Gastroesophageal sphincter (tissue), 4 donors: ENCODE measurements at places on chromosomes 13 and 19.

DNA sequence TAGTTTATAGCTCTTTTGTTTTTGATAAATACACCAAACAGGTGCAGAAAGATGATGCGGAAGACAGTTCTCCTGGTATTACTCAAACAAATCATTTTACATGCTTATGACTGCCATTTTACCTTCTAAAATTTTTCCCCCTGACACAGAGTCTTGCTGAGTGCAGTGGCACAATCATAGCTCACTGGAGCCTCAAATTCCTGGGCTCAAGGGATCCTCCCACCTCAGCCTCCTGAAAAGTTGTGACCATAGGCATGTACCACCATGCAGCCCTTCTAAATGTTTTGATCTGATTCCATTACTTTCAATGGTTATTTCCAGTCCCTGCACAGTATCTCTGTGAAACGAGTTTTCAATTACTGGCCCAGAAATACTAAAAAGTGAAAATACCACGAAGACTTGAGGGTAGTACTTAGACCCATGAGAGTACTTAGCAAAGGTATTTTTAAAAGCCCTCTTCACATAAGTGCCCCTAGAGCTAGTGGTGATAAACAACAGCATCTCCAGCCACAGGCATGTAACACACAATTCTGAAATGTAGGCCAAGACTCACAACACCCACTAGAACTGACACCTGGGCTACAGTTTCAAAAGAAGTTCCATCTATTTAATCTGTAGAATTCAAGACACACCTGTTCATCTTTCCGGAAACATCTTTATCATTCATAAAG, 11.3 kb downstream of the HSPH1 start:
- ATAC-seq = no peak

- ATAC-seq = peak; percentile 34
Observed at GRCh38 chr13:43545317-43545874, 241.4 kb downstream of the ENOX1 start.

DNA sequence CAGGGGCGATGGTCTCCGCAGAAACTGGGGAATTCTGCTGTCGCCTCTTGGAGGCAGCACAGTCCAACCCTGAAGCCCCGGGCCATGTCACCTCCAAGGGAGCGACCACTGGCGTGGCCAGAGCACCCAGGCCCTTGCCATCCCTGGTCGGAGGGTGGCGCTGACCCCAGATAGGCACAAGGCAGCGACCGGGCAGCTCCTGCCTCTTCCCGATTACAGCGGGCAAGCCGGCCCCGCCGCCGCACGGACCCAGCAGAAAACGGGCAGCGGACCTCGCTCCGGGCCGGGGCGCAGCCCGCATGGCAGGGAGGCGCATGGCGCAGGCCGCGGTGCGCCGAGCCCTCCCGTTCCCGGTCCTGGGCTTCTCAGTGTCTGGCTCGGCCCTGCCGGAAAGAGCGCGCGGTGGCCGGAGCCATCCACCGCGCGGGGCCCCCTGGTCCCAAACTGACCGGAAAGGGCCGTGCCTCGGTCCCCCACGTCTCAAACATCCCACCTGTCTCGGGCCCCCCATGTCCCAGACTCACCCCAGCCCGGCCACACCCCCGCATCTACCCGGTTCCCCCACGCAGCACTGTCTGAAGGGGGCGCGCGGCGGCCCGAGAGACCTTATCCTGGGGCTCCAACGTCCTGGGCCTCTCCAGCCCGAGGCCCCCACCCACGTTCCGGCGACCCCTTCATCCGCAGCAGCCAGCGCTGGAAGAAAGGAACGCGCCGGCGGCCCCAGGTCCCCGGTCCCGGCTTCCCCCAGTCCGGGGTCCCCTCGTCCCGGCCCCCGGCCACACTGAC, 727 bp downstream of the CERS1 start:
- ATAC-seq = peak; percentile 26

DNA sequence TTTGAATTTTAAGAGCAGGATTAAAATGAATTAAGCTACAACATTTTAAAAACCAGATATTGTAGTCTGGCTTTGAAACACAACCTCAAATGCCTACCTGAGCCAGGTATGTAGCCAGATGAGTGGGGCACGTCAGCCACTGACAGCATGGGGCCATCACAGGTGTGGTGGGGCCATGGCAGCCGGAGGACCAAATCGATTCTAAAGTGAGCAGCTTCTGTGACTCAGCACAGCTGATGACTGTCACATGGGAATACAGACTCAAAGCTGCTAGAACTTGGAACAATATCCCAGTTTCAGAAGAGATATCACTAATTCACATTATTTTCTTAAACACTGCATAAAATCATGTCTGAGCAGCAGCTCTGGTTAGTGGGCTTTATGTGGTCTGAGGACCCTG, 52.8 kb downstream of the SERP2 start:
- ATAC-seq = no peak

- no peak for ATAC-seq
Observed at GRCh38 chr13:56349866-56350265, 790.9 kb upstream of the PRR20A start.

GRCh38 chr13:101475536-101475935, 23.1 kb downstream of the ITGBL1 start:
- no peak for ATAC-seq

DNA sequence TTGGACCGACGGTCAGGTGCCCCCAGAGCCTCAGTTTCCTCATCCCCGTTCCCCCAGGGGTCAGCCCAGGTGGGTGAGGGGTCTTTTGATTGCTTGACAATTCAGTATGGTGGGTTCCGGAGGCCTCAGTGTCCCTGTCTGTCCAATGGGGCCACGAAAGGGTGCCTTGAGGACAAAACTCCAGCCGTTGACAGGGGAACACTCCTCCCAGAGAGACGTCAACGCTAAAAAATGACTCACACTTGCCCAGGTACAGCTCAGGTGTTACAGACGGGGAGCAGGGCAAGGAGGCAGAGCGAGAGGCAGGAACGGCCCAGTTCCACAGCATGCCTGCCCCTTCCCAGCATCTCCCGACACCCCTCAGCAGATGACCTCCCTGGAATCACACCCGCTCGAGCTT, 1.8 kb downstream of the TNFAIP8L1 start:
- no peak for ATAC-seq

DNA sequence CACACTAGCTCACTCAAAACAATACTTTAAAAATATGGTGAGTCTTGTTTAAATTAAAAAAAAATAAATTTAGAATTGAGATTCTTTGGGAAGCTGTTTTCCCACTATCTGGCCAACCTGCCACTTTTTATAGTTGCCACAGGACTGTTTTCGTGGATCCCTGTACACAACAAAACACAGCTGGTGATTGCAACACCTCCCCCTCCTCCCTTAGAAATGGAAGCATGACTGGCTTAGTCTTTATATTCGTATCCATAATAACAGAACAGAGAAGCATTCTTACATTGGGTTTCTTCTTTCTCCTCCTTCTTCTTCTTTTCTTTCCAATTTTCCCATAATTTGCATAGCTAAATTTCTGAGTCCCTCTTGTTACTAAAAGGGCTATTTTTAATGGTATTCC, 79.5 kb upstream of the GJB6 start:
- ATAC-seq = no peak

- ATAC-seq = no peak
Observed at GRCh38 chr19:38274739-38275138, 10.4 kb downstream of the SPINT2 start.

- peak; percentile 37 for ATAC-seq
Observed at GRCh38 chr19:8252922-8253589, 43.9 kb downstream of the CERS4 start.

DNA sequence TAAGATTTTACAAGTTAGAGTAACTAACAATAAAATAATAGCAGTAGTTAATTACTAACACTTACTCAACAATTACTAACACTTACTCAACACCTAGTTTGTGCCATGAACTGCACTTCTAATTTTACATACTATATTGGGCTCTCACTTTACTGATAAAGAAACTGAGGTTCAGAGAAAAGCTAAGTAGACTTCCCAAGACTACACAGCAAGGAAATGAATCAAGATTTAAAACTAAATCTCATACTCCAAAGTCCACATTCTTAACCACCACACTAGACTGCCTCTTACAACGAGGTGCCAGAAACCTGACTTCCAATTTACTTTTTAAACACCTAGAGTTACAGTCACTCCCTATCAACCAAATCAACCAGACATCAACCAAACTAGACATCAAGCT, 25.1 kb downstream of the RBM26 start:
- ATAC-seq = no peak

GRCh38 chr13:97403893-97404750, 29.8 kb upstream of the RAP2A start:
- ATAC-seq = no peak

GRCh38 chr13:100483841-100484381, 104.7 kb downstream of the GGACT start:
- no peak for ATAC-seq

DNA sequence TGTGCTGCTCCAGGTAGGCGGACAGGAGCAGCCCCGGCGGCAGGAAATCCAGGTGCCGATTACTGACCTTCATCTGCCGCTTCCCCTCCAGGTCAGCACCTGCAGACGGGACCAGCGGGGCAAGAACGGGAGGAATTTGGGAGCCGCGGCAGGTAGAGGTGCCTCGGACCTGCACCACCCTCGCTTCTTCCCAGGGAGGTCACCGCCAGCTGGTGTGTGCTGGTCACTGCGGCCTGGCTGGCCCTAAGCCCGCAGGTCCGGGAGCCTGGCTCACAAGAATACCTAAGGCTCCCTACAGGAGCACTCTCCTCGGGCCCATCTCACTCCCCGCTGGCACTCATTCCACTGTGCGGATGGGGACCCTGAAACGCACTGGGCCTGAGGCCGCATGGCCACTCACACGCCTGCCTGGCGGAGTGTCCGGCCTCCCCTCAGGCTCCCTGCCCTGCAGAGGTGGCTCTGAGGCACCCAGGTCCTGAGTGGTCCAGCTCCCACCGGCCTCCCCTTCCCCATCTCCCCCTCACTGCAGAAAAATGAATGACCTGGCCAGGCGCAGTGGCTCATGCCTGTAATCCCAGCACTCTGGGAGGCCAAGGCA, 4.3 kb downstream of the RNU6-9 start:
- ATAC-seq = no peak

- no peak for ATAC-seq
Observed at GRCh38 chr13:111912453-111912866, 154.5 kb upstream of the SOX1 start.

DNA sequence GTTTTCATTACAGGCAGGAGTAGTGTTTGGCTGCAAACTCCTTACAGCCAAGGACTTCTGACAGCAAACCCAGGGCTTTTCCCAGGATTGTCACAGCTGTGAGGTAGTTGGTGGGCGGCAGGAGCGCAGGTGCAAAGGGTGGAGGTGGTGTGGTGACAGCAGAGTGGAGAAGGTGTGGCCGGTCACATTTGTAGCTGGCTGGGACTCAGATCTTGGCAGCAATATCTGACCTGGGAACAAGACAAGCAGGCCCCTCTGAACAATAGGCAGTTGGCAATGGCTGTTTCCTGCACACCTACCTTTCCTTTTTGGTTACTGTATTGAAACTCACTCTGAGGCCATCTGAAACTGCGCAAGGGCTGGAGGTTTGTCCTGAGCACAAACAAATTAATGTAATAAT, 327.3 kb downstream of the COG6 start:
- ATAC-seq = no peak

DNA sequence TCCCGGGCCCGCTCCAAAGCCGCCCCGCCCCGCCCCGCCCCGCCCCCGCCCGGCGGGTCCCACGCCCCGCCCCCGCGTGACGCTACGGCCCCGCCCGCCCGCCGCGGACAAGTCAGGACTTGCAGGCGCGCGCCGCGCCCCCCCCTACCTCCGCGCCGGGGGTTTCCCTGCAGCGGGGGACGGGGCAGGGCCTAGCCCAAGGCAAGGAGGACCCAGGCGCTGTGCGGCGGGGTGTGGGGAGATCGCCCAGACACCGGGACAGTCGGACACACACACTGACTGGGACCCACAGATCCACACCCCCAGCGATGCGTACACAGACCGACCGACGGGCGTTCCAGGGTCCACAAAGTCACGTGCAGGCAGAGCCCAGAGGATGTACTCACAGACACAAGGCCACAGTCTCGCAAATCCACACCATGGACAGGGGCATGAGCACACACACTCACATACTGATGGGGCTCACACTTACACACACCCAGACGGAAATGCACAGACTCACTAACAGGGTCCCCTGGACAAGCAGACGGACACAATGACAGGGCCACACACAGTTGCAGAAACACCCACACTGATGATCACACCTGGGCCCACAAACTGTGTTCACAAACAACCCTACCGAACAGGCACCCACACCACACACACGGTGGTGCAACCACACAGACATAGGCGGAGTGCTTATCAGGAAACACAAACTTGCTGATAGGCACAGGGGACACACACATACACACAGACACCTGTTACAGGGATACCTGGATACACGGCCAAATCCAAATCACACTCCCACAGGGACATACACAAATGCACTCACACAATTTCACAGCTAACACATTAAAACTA, 436 bp upstream of the BBC3 start:
- peak; percentile 54 for ATAC-seq

DNA sequence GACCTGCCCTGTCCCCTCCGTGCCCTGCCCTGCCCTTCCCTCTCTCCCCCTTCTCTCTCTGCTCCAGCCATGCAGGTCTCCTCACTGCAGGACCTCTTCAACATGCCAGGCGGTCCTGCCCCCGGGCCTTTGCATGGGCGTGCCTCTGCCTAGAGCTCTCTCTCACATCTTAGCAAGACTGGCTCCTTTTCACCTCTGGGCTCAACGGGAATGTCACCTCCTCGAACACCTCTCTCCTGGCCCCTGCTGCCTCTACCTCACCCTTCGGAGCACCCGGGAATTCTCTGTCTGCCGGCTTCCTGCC, 5.6 kb downstream of the MFSD12 start:
- ATAC-seq = no peak

- no peak for ATAC-seq
Observed at GRCh38 chr13:89407357-89407756, 1736.2 kb downstream of the SLITRK5 start.

GRCh38 chr19:34669305-34669704, 7.7 kb downstream of the SCGB2B2 start:
- no peak for ATAC-seq

DNA sequence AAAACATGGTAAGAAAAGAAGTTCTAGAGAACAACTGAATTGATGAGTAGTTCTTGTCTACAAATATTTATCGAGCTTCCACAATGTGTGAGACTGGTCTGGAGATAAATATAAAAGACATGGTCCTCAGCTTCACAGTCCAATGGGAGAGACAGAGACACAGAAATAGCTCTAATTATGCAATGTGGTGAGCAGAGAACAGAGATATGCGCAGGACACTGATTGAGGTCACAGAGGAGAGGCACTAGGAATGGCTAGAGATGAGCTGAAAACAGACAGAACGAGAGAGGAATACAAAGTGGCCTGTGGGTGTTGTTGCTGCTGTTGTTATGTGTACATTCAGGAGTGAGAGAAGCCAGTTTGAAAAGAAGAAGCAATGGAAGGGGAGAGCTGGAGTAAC, 53.2 kb downstream of the GPALPP1 start:
- no peak for ATAC-seq

- ATAC-seq = no peak
Observed at GRCh38 chr19:47020992-47021496, 1.4 kb downstream of the NPAS1 start.
